Spinal cord (tissue), 10 donors: ENCODE measurements at places on chromosomes 11 and 22.

DNA sequence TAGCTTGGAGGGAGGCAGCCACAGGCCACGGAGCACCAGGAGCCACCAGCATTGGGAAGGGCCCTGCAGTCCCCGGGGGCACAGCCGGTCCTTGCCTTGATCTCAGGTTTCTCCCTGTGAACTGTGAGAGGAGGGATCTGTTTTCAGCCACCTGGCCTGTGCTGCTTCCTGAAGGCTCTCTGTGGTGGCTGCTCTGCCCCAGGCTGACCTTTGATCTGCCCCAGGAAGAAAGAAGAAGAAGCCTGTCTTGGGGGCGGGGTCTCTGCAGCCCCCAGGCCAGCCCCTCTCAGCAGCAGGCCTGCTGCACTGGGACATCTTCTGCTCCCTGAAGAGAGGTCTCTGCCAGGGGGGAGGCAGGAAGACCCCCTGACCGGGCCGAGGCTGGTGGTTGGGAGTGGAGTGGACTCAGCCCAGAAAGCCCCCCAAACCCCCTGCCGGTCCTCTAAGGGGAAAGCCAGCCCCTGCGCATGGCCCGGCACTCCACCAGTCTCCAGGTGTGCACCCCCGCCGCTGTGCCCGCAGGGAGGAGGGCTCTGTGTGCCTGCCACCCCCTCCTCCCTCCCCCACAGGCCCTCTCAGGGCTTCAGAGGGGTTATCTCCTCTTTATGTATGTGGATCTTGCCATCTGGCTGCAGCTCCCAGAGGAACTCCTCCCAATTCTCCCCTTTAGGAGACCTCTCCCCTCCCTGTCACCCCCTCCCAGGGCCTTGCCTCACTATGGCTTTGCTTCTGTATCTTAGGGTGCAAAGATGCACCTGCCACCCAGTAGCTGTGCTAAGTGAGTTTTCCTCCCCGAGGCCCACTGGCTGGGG is 675.3 kb downstream of the BRD1 start:
- DNase-seq = no peak

GRCh38 chr11:32141745-32142546 is 51.1 kb downstream of the RCN1 start:
- DNase-seq = peak; percentile 13

DNA sequence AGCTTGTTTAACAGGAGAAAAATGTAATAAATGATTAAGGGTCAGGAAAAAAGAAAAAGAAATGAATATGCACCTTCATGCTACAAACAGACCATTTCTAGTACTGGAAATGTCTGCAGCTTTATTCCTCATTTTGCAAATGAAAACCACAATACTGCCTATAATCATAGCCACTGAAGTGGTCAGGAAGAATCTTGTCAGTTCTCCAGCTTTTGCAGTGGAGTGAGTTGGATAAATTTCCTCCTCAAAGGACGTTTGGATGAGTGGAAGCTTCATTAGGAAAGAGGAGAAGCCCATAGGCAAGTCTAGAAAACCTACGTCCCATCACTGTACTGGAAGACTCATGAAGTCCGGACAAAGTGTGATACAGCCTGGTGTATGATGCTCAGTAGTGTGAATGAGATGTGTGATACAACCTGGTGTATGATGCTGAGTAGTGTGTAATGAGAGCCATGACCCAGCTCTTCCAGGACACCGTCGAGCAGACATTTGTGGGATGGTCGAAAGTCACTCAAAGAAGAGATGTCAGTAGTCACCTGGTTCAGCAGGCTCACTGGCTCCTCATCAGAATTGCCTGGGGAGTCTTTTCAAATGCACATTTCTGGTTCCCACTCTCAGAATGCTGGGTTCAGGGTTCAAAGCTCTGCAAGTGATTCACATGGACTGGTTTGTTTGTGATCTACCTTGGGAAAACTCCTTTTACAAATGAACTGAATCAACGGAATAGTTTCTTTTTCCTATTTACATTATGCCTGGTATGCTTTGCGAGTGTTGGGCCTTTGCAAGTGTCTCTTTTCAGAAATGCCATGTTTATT is 101.3 kb downstream of the PDHX start:
- DNase-seq = no peak

- no peak for DNase-seq
Measured at GRCh38 chr22:18077087-18077638, 627 bp upstream of the PEX26 start.

DNA sequence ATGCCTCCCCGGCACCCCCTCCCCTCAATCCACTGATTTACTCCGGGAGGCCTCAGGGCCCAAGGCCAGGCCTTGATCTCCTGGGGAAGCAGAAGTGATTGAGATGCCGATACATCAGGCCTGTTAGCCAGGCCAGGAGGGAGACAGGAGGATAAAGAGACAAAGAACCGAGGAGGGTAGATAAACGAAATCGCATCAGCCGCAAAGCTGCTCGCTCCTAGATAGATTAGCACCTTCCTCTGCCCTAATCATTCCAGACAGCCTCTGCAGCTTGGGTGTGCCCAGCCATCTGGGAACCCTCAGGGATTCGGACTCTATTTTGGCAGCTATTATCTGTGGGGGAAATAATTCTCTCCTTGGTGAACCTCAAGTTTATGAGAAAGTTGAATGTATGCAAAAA is 121.2 kb downstream of the ABTB2 start:
- no peak for DNase-seq

GRCh38 chr22:35905894-35906293 is 122.7 kb downstream of the RBFOX2 start:
- DNase-seq = no peak

DNA sequence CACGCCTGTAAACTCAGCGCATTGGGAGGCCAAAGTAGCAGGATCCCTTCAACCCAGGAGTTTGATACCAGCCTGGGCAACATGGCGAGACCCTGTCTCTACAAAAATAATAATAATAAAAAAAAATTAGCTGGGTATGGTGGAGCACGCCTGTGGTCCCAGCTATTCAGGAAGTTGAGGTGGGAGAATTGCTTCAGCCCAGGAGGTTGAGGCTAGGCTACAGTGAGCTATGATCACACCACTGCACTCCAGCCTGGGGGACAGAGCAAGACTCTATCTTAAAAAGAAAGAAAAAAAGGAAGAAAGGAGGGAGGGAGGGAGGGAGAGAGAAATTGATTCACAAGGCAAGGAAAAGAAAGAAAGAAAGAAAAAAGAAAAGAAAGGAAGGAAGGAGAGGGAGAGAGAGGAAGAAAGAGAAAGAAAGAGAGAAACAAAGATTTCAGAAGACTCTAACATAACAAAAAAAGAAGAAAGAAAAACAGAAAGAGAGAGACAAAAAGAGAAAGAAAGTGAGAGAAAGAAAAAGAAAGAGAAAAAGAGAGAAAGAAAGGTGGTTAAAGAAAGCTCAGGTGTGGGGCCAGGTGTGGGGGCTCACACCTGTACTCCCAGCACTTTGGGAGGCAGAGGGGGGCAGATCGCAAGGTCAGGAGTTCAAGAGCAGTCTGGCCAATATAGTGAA is 37.3 kb upstream of the MYH9 start:
- DNase-seq = no peak

DNA sequence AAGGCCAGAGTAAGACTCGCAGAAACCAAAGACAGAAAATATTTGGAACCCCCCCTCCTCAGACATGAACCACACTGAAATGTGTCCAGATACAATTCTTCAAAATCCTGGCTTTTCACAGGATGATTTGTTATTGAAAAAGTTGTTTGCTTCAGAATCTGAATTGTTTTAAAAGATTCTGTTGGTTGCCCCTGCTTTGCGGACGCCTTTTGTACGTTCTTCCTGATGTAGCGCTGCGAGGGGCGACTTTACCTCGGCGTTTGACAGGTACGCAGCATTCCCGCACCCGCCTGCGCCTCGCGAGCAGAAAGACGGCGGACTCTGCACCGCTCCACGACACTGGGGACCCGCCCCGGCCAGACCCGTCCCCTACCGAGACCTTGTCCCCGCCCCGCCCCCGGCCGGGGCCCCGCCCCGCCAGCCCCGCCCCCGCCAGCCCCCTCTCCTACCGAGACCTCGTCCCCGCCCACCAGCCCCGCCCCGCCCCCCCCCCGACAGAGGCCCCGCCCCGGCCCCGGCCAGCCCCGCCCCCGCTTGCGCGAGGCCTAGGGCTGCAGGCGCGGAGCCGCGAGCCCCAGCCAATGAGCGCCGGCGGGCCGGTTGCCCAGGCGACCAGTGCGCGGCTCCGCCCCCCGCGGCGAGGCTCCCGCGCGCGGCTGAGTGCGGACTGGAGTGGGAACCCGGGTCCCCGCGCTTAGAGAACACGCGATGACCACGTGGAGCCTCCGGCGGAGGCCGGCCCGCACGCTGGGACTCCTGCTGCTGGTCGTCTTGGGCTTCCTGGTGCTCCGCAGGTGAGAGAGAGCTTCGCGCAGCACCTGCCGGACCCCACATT is at the start of gene GLB1L2:
Gene GLB1L2, plus strand, starts transcription at position 635 of the 835 bp plus-strand sequence. Its CDS starts 74 bp downstream, at position 709.
- peak; percentile 90 for DNase-seq

DNA sequence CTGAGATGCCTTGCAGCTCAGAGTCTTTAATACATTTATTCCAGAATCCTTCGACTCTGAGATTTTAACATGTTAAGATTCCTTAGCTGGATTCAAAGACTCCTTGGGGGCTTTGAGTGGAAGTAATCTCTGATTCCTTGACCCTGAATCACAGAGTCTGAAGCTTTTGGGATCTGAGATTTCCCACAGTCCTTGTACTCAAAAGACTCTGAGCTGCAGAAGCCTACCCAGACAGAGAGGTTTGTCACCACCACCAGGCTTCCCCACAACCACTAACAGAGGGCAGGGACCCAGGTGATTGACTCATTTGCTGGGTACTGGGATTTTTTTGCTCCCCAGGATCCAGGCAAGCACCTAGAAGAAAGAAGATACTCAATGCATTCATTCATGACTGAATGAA is 1.4 kb upstream of the SERPINH1 start:
- no peak for DNase-seq

- DNase-seq = no peak
Measured at GRCh38 chr22:46696614-46697013, 41.4 kb downstream of the CERK start.

- no peak for DNase-seq
Measured at GRCh38 chr11:68173926-68174325, 39.2 kb downstream of the KMT5B start.

- DNase-seq = no peak
Measured at GRCh38 chr11:27997344-27997743, 110.6 kb downstream of the KIF18A start.

DNA sequence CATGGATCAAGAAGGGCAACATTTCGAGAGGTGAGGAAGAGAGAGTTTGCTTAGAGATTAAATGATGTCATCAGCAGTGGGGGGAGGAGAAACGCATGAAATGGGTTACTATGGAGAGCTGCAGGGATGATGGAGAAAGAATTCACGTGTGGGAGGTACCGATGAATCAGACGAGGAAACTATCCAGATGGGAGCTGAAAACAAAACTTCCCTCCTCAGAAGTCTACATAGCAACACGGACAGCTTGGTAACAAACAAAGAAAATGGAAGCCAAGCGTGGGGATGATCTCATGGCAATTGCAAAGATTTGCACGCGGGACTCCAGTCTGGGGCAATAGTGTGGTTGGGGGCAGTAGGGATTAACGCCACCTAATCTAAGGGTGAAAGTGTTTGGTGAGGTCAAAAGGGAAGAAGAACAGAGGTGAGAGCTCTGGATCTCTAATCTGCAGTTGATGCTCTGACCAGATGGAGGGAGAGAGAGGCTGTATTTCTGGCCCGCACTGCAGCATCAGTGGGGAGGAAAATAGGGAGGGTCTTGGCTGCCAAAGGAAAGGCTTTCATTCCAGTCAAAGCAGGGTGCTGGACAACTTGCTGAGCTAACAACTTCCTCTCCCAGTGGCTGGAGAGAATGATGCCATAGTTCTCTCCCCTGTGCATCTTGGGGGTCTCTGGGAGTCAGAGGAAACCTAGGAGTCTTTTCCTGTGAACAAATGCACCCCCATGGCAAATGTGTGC is 43.4 kb upstream of the CSNK2A3 start:
- DNase-seq = no peak

- no peak for DNase-seq
Measured at GRCh38 chr22:27882507-27883290, 36.4 kb downstream of the PITPNB start.
